ENCODE measurements at places on chromosomes 3 and 15.

- no peak for DNase-seq
Measured at GRCh38 chr3:102450976-102451375, 16.2 kb downstream of the ZPLD1 start.

GRCh38 chr15:88621789-88622604 lies 857 bp downstream of the AEN start:
- no peak for DNase-seq

DNA sequence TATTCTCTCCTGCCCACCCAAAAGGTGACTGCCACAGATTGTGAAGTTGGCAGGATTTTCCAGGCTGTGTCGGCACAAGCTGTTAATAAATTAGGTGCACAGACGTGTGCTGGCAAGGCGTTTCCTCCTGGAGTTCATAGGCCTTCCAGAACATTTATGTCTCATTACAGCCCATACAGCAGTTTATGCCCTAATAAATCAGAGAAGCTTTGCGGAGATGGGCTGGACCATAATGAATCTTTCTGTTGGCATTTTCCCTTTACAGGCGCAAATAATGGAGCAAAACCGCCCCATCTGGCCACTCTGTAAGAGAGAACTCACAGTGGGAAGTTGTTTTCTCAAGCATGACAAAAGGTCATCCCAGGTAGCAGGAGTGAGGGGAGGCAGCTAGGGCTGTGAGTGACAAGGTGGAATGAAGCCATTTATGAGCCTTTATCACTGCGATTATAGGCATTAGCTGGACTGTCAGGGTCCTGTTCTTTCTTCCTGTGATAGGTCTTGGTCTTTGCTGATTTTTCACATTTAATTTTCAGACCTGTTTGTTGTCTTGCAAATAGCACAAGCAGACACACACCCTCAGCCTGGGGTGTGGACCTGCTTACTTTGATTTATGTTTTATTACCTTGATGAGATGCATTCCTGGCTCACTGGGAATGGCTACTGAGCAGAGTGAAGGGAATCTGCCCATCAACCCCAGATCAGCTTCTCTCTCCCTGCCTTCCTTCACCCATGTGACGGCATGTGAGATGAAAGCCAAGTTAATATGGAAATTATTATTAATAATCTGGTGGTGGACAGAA lies 257.5 kb downstream of the LRTM1 start:
- DNase-seq, result no peak

GRCh38 chr3:193095366-193095765 lies 145.7 kb upstream of the PLAAT1 start:
- peak; percentile 77 for DNase-seq
